Stimulated activated CD8-positive, alpha-beta memory T cell treated with anti-CD3 and anti-CD28 coated beads, Interleukin-7, amount 100 ng/mL, for 1 hour (primary cell): ENCODE measurements at places on chromosomes 4 and X.

DNA sequence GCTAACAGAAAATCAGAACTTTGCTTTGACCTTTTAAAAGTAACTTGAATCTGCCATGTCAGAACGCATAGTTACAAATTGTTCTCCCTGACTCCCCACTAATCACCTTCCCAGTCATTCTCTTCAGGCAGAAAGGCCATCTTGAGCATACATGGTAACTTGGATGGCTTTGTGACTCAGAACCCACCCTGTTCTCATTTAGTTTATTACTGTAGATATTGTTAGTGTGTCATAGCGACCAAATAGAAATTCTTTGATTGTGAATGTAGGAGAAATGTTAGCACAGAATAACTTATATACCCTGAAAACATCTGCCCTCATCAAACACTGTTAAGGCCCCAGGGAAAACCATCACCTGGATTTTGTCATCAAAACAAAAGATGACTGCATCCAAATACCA, 382.0 kb downstream of the MAGEB5 start:
- DNase-seq = no peak

- no peak for DNase-seq
Measured at GRCh38 chrX:12611471-12611870, 179.7 kb upstream of the PRPS2 start.

GRCh38 chr4:113718252-113718651, 43.3 kb downstream of the CAMK2D start:
- no peak for DNase-seq

DNA sequence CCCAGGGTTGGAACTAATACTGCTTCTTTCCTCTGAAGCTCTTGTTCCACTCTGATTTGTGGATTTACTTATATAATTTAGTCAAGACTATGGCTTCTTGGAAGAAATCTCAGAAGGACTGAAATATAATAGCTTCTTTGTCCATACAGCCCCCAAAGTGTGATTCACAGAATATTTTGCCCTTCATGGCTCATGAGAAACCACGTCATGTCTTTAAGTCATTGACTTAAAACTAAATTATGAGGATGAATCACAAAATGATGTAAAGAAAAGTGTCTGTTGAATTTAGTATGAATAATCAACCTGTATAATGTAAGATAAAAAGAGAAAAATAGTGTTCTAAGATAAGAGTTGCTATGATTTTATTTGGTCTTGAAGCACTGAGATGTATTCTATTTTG, 43.3 kb upstream of the AGA start:
- DNase-seq = no peak

DNA sequence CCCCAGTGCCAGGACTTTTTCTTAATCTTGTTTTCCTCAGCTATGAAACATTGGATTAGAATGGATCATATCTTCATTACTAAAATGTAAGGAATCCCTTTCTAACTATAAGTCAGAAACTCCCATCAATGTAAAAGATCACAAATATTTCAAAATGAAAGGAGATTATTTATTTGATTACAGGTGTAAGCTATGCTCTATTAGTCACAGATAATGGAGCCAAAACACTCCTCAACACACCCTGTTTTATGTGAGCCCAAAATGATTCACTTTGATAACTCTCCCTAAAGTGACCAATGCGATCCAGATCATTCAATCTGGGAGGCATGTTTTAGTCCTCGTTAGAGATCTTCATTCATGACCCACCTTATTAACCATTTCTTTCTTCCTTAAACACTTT, 566.7 kb upstream of the TENM3 start:
- no peak for DNase-seq

DNA sequence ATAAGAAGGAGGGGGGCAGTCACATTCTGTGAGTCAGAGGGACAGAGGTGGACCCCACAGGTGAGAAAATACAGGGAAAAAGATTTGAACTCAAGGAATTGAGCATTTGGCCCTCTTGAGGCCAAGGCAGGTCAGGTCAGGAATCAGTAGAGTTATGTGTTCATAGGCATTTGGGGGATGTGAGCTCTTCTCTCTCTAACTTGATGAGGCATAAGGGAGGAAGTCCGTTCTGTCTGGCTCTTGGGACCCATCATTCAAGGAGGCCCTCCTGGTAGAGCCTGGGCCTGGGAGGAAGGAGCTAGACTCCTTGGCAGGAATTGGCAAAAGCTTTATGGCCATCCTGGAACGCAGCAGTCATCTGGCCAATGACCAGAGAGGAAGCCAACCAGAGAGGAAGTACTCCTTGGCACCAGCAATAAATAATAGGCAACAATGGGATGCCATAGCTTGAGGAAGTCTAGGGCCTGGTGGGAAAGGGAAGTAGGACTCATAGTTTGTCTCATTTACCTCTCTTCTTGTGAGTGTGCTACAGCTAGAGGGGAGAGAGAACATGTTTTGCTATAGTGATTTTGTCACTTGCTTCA, 53.0 kb downstream of the MSN start:
- DNase-seq = no peak

- no peak for DNase-seq
Measured at GRCh38 chr4:163588532-163588931, 94.0 kb downstream of the TMA16 start.

DNA sequence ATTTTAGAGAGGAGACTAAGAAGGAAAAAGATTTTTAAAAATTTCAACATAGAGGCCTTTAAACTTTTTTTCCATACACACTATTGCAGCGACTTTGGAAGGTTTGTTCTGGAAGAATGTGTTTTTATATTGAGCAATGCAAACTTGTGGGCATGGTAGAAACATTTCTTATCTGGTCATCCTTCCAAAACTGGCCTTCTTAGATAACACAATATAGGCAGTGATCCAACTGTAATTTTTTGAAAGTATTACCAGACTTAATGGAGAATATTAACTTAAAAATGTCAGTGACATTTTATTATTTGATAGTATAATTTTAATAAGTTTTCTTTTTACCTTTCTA, 25.6 kb downstream of the FHDC1 start:
- no peak for DNase-seq

DNA sequence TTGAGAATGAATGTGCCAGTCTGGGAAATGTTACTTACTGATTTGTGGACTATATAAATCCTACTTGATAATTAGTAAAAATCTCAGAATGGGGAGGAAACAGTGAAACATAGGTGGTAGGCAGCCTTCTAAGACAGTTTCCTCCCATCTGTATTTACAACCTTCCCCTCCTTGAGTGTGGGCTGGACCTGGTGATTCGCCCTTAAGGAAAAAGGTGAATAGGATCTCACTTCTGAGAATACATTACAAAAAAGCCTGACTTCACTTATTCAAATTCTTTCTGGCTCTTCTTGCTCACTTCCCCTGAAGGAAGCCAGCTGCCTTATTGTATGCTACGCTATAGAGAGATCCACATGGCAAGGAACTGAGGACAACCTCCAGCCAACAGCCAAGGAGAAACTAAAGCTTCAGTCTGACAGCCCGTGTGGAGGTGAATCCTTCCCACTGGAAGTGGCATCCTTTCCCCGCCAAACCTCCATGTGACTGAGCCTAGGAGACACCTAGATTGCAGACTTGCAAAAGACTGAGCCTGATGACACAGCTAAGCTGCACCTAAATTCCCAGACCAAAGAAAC, 585.0 kb downstream of the STPG2 start:
- DNase-seq = no peak

GRCh38 chrX:97306771-97307470, 423.2 kb downstream of the RPA4 start:
- DNase-seq = no peak

- no peak for DNase-seq
Measured at GRCh38 chr4:55159851-55160250, 34.5 kb upstream of the KDR start.

- no peak for DNase-seq
Measured at GRCh38 chr4:62402088-62402806, 1202.1 kb downstream of the ADGRL3 start.

GRCh38 chrX:15576019-15576418, 24.7 kb downstream of the ACE2 start:
- DNase-seq = no peak
